DMS 273 treated with DMSO at 0.1 percent for 48 hours (cell line): ENCODE measurements at places on chromosomes 6 and 20.

- no peak for DNase-seq
Observed at GRCh38 chr20:60191014-60191413, 232.8 kb downstream of the CDH26 start.

- DNase-seq: no peak
Observed at GRCh38 chr20:52379723-52380336, 188.3 kb upstream of the ZFP64 start.

GRCh38 chr6:6869094-6869493, 238.7 kb upstream of the RREB1 start:
- no peak for DNase-seq

- DNase-seq: no peak
Observed at GRCh38 chr6:107612762-107613415, 123.0 kb downstream of the SOBP start.

GRCh38 chr6:119290306-119290705, 59.3 kb downstream of the MAN1A1 start:
- DNase-seq: no peak

DNA sequence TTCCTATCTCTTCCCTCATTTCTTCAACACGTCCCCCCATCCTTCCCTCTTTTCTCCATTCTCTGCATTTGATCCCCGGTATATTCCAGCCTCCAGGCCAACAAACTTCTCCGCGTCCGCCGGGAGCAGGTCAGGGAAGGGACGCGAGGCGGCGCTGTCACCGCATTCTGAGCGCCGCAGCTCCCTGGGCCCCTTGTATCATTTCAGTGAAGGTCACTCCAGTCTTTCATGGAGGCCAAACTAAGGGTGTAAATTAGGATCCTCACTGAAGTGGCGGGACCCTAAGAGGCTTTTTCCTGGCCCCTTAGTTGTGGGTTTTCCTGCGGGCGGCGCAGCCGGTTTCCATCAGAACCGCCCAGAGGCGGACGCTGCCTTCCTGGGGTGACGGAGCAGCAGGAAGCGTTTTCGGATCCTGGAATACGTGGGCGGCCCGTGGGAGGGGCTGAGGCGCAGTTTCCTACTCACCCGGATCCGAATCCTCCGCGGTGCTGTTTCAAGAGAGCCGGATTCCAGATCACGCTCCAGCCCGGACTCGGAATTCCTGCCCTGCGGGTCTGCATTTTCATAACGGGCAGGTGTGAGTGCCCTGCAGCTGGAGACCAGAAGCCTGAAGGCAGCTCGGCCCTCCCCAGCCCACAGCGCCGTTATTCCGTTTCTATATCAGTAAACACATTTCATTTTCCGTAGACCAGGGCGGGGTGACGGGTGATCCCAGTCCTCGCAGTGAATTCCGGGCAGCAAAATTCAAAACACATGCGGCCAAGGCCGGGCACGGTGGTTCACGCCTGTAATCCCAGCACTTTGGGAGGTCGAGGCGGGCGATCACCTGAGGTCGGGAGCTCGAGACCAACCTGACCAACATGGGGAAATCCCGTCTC, 3.6 kb upstream of the MICA start:
- DNase-seq: peak; percentile 73

GRCh38 chr6:127328043-127328609, 15.3 kb downstream of the ECHDC1 start:
- no peak for DNase-seq

DNA sequence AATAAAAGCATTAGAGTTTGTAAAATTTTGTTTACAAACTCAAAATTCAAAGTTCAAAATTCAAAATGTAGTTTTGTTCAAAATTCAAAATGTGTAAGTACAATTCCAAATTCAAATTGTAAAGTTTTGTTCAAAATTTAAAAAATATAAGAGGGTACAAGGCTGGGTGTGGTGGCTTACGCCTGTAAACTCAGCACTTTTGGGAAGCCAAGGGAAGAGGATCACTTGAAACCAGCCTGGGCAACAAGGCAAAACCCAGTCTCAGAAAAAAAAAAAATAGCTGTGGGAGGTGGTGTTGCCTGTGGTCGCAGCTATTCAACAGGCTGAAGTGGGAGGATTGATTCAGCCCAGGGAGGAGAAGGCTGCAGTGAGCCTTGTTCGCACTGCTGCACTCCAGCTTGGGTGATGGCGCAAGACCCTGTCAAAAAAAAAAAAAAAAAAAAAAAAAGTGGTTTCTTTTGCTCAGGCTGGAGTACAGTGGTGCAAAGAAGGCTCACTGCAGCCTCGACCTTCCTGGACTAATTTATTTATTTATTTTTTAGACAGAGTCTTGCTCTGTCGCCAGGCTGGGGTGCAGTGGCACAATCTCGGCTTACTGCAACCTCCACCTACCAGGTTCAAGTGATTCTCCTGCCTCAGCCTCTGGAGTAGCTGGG, 5.4 kb upstream of the ZBTB12 start:
- DNase-seq: no peak

DNA sequence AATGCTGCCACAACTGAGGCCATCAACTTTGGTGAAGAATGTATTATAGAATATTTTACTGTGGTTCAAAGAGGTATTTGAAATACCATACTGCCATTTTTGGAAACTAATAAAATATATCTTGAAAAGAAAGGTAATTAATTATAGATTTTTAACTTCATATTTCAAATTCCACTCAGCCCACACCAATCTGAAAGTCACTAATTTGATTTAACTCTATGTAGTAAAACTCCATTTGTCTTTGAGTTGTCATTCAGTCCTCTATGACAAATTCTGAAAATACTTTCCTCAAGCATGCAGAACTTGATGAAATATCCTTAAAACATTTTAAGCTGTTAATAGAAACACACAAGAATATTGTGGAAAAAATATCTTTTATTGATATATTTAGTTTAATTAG, 1196.7 kb upstream of the CITED2 start:
- no peak for DNase-seq

GRCh38 chr6:161748535-161749416, 474.9 kb upstream of the AGPAT4 start:
- DNase-seq: no peak

GRCh38 chr6:51541847-51542246, 545.6 kb downstream of the PKHD1 start:
- no peak for DNase-seq

- no peak for DNase-seq
Observed at GRCh38 chr6:26269531-26270485, 95.2 kb upstream of the BTN3A2 start.

DNA sequence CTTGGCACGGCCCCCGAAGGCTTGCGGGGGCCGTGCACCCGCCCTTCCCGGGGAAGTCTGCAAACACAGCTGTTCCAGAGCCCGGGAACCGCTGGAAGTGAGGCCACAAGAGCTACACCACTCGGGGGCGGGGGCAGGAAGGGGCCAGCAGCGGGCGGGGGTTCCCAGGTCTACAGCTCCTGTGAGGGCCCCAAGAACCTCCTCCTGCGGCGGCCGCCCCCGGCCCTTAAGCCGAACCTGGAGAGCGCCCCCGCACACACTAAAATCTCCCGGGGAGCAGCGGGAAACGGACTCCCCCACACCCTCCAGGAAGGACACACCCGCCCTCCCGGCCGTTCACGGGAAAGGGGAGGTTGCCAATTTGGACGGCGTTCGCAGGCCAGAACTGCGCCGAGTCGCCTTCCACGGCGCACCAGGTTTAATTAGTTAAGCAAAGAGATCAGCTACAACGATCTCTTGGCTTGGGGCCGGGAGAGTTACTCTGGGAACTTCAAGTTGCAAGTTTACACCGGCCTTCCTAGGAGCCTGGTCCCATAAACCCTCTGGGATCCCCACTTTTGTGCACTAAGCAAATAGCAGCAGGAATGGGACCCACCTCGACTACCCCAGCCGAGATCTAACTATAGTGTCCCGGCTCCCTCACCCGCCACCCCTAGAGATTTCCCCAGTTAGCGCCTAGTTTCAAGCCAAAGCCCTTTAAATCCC, 1.7 kb downstream of the JAG1 start:
- no peak for DNase-seq

- DNase-seq: no peak
Observed at GRCh38 chr20:64129146-64129782, 21.9 kb upstream of the NPBWR2 start.

GRCh38 chr6:22727710-22728109, 158.3 kb downstream of the HDGFL1 start:
- no peak for DNase-seq

DNA sequence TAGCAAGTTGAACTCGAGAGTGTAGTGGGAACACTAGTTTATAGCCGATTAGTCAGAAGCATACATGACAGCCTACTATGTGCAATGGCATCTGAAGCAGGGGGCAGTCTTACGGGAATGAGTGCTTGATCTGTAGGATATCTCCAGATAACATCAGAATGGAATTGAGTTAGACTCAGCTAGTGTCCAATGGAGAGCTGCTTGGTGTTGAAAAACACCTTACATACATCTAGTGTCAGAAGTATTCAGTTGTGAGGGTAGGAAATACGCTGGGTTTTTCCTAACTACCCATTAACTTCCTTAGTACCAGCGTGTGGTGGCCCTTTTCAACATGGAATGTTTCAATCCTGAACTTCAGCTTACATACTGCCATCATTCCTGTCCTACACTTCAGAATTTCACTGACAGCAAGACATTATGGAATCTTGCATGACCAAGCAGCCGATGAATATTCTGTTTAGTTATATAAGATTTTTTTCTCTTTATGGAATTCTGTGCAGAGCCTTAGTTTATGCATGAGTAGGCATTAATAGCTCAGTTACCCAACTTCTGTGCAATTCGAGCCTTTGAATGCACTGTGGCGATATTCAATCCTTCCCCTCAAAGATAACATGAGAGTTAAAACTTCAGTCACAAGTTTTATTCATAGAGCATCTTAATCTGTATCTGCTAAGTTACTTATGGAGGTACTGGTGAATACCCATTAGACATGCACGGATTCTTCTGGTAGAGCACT, 218.6 kb upstream of the MOCS1 start:
- DNase-seq: no peak

GRCh38 chr6:90406957-90407356, 110.3 kb upstream of the BACH2 start:
- DNase-seq: no peak
